ENCODE measurements at places on chromosomes 6 and 20.

DNA sequence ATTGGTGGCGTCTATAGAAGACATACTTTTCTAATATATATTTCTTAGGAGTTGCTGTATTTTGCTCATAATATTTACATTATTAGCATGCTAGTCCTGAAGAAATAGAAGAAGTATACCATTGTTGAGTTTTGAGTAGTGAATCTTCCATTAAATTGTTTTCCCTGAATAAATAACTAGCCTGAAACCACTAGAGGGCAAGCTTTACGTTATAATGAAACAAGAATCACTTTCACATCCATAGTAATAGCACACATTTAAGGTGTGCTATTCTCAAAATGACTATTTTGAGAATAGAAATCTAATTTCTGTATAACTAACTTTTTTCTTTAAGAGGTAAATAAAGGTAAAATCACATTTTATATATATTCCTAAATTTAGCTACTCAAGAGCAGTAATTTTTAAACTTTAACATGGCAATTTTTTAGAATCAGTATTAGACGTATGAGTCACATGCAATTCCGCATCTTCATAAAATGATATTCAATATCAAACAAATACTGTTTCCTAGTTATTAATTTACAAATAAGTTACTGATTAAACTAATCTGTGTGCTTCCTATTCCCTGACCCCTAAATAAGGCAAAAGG is 213.2 kb upstream of the MANEA start:
- no peak for DNase-seq

DNA sequence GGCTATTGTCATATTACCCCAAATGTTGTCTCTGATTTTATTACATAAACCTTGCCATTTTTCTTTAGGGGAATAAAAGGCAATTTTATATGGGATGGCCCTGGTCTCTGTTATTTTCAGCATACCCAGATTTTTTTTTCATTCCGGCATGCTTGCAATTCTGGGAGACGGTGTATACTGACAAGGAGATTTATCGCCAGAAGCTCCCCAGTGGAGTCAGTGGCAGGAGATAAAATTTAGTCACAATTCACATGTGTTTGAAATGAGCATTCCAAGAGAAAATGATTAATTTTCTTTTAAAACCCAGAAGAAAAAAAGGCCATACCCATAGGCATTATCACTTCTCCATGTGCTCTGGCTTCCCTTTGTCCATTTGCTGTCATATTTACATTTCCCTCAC is 250.8 kb upstream of the RSPO3 start:
- no peak for DNase-seq

DNA sequence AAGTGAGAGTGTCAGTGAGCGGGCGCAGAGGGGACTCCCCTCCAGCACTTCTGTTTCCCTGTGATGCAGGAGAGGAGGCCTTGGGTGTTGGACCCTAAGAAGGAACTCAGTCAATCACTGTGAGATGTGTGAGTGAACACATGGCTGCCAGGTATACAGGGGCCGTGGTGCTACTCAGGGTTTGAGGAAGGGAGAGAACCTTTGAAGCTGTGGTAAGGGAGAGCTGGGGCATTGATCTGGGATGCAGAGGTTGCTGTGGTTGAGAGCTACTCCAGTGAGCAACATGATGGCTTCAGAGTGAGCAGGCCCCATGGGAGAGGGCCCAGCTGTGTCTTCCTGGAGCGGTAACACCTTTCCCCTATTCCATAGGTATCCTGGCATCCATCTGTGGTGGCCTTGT is 99.2 kb downstream of the SLC22A3 start:
- DNase-seq, result no peak

GRCh38 chr6:155186052-155186658 is 77.7 kb upstream of the CLDN20 start:
- no peak for DNase-seq

- DNase-seq, result no peak
Measured at GRCh38 chr20:49846206-49846807, 33.7 kb downstream of the SLC9A8 start.

- DNase-seq, result no peak
Measured at GRCh38 chr6:11161031-11161956, 49.8 kb upstream of the ERVFRD-1 start.

- DNase-seq, result no peak
Measured at GRCh38 chr20:21436205-21436604, 38.9 kb upstream of the NKX2-4 start.

DNA sequence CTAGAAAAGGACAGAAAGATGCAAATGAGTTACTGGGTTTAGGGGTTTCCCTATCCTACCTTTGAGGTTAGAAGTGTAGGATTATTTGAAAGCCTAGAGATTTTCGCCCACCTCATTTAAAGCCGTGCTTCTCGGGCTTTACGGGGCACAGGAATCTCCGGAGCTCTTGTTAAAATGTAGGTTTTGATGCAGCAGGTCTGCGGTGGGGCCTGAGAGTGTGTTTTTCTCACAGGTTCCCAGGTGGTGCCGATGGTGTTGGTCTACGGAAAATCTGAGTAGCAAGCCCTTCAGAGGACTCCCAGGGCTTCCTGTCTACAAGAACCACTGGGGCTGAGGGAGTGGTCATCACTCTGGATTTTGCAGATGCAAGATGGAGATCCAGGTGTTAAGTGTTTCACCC is 47.5 kb downstream of the TRAM2 start:
- DNase-seq, result no peak

- no peak for DNase-seq
Measured at GRCh38 chr20:9035126-9035525, 33.8 kb upstream of the PLCB4 start.

DNA sequence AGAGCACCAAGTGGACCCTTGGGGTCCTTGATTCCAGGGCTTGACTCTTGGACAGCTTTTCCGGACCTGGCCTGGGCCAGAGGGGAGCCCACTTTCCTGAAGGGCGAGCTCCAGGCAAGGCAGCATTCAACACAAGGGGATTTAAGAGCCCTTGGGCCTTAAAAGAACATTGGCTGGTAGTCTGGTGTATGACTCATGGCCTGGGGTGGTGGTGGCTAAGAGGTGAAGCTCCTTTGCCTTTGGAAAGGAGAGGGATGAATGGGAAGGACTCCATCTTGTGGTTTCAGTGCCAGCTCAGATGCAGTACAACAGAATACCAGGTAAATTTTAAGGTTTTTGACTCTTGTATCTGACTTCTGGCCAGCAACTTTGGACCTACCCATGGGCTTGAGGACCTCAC is 760.7 kb downstream of the GRIK2 start:
- DNase-seq, result no peak

GRCh38 chr6:155245831-155246230 is 18.0 kb upstream of the CLDN20 start:
- DNase-seq, result no peak
